ENCODE measurements at places on chromosomes 16 and 17.
A peak's percentile ranks its signal among the peaks of the same experiment; 100 is the strongest.

DNA sequence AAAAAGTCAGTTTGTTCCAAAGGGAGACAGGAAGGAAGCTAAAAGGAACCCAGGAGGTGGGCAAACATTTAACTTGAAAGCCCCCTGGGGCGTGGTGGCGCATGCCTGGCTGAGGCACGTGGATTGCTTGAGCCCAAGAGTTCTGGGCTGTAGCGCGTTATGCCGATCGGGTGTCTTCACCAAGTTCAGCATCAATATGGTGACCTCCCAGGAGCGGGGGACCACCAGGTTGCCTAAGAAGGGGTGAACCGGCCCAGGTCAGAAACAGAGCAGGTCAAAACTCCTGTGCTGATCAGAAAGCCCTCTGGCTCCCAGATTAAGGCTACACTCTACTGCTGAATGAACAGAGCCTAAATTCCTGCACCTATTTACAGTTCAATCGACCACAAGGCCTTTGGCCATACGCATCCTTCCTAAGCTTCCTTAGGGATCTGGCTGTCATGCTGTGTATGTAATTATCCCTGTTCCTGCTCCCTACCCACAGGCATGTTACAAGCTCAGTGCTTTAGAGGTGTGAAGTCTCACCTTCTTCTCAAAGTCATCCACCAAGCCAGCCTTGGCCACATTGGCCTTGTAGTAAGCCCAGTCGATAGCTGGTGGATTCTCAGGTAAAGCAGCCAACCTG lies 5.0 kb downstream of the ATP5PD start:
- DNase-seq, result no peak

- DNase-seq, result peak; percentile 44
Observed at GRCh38 chr17:46191322-46192188, 1.7 kb downstream of the KANSL1 start.

GRCh38 chr16:87947356-87948118 lies 3.7 kb upstream of the BANP start:
- no peak for DNase-seq

DNA sequence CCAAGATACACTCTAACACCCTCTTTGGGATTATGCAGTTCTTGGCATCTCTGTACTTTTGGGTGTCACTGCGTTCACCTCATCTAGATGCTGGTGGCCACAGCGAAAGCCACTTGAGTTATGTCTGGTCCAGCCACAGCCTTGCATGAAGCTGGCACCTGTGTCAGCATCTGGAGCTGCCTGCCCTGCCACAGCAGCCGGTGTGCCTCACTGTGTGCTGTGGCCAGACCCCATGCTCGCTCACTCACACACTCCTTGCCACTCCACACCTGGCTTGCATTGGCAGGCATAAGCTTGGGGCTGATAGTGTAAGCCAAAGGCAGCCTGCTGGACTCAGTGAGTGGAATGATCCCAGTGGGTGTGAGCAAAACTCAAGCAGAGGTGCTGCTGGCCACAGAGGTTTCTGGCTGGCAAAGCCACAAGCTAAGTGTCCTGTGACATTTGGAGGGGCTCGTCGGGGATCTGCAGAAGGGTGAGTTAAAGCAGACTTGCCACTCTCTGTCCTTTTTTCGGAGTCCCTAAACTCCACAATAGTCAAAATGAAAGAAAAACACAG lies 442.7 kb upstream of the CDH8 start:
- DNase-seq, result no peak

DNA sequence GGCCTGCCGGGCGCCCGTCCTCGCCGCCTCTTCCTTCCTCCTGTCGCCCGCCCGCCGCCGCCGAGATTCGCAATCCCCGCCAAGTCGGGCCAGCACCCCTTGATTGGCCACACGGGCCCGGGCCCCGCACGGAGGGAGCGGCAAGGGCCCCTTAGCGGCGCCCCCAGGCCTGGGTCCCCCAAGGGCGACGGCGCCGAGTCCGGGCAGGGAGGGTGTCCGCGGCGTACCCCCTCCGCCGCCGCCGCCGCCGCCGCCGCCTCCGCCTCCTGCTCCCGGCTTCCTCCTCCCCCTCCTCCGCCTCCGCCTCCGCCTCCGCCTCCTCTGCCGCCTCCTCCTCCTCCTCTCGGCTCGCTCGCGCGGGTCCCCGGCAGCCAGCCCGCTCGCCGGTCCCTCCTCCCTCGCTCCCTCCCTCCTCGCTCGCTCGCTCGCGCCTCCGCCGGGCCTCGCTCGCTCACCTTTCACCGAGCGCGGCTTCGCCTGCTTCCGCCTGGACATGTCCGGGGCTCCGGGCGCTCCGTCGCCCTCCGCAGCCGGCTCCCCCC lies 561 bp downstream of the ZNF423 start:
- DNase-seq, result peak; percentile 43

GRCh38 chr16:51816929-51817328 lies 665.9 kb upstream of the SALL1 start:
- DNase-seq, result no peak

DNA sequence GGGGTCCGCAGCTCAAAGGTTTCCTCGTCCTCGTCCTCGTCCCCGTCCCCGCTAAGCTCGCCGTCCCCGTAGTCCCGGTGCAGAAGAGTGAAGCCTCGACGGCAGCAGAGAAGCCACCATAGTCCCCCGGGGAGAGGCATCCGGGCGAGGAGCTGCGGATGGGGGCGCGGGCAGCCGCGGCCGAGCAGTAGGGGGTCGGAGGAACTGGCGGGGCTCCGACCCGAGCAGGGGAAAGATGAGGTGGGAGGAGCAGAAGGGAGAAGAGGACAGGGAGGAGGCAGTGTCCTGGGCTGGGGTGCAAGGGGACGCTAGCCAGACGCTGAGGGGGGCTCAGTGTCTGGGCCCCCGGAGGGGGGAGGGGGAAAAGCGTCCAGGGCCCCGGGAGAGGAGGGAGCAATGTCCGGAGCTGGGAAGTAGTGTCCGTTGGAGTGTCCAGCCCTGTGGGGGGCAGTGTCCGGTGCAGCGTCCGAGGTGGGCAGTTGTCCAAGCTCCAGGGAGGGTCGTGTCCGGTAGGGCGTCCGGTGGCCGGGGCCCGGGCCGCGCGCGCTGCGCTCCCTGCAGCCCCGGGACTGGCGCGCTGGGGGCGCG lies at the start of gene PLEKHH3:
Gene PLEKHH3, minus strand, starts transcription at position 571 of the 588 bp plus-strand sequence. Its CDS starts 431 bp downstream, at position 140.
- peak; percentile 59 for DNase-seq

GRCh38 chr17:17971431-17972125 lies 622 bp downstream of the TOM1L2 start:
- no peak for DNase-seq

All from NCI-H774 (cell line).